ENCODE measurements at places on chromosomes 7 and 10.

DNA sequence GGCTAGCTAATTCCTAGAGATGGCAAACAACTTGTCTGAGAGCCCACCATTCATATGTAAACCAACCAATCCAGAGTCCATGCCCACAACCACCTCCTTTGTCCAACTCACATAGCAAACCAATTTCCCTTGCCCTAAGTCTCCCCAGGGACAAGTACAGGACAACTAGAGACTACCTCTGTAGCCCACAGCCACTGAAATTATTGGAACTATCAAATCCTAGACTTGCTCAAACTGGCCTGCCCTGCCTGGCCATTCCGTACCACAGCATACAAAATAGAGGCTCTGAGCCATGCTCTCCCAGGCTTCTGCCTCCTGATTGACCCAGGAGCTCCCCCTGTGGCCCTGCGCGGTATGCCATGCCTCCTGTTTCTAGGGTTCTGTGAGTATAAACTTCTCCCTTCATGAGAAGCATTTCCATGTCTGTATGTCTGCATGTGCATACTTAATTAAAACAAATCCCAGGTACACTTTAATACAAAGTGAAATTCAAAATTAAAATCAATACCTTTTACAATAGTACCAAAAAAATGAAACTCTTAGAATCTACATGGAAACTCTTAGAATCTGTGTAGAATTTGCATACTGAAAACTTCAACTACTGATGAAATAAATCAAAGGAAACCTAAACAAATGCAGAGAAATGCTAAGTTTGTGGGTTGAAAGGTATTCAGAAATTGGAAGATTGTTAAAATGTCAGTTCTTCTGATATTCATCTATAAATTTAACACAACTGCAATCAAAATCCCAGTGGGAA, 4.0 kb upstream of the HECW1 start:
- DNase-seq: peak; percentile 24

DNA sequence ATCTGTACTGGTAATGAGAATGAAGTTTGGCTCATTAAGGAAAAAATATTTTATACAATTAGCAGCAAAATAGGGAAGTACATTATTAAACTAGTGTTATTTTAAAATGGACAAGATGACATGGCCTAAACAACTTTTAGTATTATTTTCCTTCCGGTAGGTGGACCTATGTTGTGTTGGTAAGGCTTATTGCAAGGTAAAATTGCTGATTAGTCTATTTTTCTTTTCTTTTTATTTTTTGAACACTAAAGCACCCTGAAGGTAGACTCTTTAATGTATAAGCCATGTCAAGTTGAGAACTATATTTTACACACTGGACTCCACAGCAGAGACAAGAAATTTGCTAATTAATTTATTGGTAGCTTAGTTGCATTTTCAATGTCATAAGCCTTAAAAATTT, 239.5 kb upstream of the POT1 start:
- no peak for DNase-seq

DNA sequence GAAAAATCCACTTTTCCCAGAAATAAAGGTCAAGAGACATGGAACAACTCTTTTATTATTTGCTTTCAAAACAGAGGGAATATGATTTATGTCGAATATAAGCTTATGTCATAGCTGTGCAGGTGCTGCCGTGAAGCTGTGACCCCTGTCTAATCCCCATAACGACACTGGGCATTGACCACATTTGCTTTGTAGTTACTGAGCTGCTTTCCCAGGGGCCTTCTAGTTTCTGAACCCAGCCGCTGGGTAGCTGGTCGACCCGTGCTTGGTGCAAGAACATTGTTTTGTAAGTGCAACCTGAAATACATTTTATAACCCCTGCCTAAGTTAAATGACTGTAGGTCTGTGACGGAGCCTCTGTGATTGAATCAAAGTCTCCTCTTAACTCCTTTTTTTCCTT, 144.9 kb upstream of the HDAC9 start:
- DNase-seq: no peak

DNA sequence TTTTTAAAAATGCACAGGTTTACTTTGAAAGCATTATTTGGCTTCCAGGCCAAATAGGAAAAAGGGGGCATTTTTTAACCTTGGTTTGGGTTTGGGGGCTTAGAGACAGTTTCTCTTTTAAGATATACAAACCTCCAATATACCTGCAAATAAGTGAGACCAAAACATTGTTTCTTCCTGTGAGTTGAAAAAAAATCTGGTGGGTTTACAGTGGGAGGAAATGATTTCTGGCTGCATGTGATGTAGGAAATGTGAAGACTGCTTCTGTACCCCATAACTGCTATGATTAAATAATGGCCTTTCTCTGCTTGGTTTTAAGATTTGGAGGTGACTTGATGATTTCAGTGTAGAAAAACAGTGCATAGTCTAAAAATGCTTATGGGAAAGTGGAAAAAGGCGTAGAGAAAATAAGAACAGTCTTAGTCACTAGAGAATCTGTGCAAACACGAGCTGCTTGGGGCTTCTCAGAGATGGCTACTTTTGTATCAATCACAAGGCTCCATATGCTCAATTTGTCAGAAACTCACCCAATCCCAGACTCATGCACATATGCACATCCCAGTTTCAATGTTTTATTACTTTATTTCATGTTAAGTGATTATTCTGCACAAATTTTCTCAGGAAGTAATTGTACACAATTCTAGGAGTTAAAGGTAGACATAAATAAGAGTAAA, 22.1 kb upstream of the PRKCQ start:
- DNase-seq: no peak

- no peak for DNase-seq
Measured at GRCh38 chr7:36870625-36871354, 146.5 kb upstream of the AOAH start.

DNA sequence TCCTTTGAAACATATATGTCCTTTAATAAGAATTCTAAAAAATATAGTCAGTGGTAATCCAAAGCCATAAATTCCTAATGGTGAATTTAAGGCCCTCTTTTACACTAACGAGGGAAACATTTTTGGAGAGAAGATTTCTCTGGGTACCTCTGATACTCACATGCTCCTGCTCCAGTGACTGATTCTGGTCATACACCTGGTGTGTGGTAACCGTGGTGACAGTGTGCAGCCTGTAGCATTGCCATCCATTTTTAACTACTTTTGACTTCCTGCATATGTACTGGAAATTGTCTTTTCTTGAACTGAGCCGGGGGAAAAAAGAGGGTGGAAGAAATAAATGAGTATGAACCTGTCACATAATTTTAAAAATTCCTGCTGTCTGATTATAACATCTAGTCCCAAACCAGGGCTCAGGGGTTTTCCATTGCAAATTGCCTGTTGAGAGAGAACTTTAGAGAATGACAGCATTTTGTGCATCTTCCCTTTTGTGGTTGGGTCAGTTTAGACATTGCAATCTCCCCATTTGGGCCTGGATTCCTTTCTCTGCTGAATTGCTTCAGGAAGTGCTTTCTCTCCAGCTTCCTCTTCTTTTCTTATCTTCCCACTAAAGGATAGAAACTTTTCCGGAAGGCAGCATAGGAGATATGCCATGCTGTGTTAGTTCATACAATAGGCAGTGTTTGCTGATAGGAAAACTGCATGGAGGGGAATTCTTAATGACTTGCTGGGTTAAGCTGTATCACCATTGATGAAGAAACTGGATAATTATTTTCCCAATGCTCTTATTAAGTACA, 125.5 kb downstream of the GRM3 start:
- DNase-seq: no peak

- DNase-seq: no peak
Measured at GRCh38 chr10:22925088-22925487, 2.8 kb upstream of the ARMC3 start.

DNA sequence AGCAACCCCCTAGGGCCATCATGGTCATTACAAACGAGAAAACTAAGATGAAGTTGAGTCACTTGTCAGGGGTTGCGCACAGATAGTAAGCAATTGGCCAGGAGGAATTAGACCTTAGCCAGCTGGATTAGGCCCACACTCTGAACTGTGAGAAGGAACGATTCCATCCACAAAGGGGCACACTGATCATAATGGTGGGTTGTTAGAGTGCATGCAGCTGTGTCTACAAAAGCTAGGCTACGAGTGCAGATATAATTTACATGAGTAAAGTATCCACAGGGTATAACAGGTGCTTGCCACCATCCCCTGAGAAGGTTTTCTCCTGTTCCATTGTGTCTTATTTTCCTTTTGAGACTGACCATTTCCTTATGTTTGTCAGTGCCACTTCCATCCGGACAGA, 16.6 kb upstream of the FAM170B start:
- DNase-seq: no peak

GRCh38 chr10:69096045-69096444, 8.1 kb downstream of the SRGN start:
- DNase-seq: no peak

DNA sequence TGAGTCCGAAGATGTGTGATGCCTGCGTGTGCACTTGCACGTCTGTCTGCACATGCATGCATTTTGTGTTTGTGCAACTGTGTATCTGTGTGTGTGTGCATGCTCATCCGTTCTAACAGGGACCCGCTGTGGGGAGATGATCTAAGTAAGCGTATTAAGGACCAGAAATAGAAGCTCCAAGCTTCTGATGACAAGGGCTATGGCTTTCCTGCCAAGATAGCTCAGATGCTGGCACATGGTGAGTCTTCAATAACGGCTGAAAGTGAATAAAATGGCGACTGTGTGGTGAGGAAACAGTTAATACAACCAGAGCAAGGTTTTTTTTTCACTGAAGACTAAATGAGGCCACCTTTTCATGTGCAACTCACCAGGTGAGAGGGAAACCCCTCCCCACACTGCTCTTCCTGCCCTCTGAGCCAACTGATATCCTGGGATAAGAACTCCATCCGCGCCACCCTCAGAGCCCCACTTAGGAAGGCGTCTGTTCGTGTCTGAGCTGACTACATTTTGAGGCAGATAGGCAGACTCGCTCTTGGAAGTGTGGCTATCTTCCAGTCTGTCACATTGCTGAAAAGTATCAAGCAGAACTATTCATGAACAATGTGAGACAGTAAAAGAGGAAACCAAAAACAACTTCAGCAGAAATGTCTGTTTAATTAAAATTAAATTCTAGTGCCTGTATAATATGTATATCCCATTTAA, 47.4 kb upstream of the TCERG1L start:
- DNase-seq: no peak

DNA sequence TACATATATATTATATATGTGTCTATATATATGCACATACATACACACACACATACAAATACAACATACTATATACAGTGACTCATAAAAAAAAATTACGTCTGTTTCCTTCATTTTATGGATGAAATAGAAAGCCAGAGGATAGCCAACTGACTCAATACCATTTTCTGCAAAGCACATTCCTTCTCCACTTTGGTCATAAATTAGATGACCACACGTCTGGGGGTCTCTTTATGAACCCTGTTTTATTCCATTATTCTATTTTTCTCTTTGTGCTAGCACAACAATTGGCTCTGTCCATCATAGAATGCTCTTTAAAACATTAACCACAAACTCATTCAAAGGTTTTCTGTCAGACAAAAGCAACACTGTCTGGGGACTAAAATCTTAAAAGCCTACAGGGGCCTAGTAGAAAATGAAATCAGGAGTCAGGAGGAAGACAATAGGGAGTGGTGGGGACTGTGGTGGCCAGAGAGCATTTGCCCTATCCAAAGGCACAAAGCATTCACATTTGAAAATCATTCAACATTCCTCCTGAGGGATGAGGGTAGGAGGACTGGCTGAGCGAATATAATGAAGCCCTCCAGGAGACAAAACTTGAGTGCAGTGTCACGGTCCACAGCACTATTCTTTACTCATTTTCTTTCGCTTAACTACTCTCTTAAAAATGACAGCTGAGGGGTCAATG, 4.3 kb downstream of the CUBN start:
- DNase-seq: no peak

- no peak for DNase-seq
Measured at GRCh38 chr10:95121904-95122303, 52.6 kb upstream of the CYP2C8 start.

DNA sequence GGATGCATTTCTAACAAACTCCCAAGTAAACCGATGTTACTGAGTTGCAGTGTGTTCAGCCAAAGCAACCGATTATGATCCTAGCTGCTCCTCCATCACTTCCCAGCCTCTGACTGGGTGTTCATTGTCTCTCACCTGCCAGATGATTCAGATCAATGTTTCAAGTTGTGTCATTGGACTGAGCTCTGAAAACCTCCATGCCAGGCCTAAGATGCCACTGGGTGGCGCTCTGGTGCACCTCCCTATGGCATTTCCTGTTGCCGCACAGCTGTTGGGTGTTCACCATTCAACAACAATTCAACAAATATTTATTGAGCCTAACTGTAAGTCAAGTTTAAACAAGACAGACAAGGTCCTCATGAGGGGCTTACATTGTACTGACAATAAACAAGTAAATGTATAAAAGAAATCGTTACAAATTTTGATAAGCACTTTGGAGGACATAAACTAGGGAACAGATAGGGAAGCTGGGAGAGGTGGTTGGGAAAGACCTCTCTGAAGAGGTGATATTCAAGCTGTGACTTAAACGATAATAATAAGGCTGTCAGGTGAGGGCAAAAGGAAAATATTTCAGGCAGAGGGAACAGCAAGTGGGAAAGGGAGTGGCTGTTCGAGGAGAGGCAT, 22.8 kb downstream of the RGR start:
- DNase-seq: peak; percentile 62

- no peak for DNase-seq
Measured at GRCh38 chr10:79378383-79378646, 31.0 kb downstream of the PPIF start.

DNA sequence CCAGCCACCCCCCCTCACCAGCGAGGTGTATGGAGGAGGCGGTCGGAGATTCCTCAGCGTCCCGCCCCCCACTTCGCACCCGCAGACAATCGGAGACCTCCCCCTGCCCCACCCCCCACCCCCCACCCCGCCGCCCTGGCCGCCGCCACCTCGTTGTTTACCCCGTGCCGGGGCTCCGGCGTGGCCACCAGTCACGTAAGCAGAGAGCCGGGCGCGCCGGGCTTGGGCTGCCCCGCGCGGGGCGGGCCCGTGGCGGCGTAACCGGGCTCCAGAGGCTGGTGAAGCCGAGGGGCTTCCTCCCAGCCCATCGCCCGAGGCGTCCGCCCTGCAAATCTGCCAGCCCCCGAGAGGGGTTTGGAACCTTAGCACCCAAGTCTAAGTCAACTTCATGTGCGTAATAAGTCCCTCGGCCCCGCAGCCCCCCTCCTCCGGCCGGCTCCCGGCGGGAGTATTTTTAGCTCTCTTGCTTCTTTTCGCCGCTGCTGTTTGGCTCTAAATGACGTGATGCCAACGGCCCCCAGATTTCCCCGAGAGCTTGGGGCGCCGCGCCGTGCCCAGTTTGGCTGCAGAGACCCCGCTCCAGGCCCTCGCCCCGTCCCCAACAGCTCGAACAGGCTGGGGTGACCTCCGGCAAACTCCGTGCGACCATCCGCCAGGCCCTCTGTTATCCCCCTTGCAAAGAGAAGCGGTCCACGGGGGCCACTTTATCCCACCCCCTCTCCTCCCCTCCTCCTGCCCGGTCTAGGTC, 2.7 kb downstream of the MXI1 start:
- DNase-seq: peak; percentile 48

Measured in activated T-helper 1 cell treated with anti-CD3 and anti-CD28 coated beads, Interleukin-12 subunit alpha, Interleukin-12 subunit beta, Interleukin-2, Interleukin-4 antibody, amounts not matched to agents 30 ng/mL and 10 ng/mL and 1 ng/mL, durations not matched to agents 14 hours and 24 hours and 36 hours (primary cell).